Activated naive CD4-positive, alpha-beta T cell treated with Interleukin-2 at 50 U/mL for 16 hours (primary cell): ENCODE measurements at places on chromosomes 13 and 19.
A peak's percentile ranks its signal among the peaks of the same experiment; 100 is the strongest.

- no peak for DNase-seq
Measured at GRCh38 chr13:46775385-46776107, 21.4 kb downstream of the ESD start.

DNA sequence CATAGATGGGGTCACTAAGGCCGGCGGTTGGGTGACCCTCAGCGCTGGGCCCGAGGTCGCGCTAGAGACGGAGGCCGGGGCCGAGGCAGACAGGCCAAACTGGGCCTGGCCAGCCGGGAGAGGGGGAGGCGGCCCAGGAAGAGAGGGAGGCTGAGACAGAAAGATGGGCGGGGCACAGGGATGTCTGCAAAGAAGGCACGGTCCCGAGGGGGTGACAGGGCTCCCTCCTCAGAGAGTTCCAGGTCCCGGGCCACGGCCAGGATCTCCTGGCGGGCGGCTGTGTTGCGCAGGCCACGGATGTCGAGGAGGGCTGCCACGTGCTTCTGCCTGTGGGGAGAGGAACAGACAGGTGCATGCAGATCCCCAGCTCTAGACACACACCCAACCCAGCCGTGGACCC is 32.2 kb downstream of the EXOC3L2 start:
- DNase-seq: no peak

- DNase-seq: no peak
Measured at GRCh38 chr19:29514525-29515232, 11.1 kb upstream of the VSTM2B start.

DNA sequence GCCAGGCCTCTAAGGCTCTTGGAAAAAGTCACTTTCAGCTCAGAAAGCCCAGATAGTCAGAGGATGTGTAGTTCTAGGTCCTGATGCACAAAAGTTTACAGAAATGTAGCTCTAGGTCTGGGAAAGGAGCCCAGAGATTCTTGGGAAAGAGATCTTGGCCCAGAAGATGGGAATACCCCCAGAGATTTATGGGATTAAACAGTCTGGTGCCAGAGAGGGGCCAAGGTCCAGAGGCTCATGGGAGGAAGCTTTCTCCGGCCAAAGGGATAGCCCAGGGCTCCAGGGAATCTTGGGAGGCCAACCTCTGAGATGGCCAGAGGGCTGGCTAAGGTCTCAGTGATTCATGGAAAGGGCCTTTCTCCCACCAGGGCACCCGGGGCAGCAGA is 15.2 kb downstream of the BCAT2 start:
- DNase-seq: no peak

GRCh38 chr13:111179908-111180760 is 65.0 kb downstream of the ARHGEF7 start:
- DNase-seq: no peak

DNA sequence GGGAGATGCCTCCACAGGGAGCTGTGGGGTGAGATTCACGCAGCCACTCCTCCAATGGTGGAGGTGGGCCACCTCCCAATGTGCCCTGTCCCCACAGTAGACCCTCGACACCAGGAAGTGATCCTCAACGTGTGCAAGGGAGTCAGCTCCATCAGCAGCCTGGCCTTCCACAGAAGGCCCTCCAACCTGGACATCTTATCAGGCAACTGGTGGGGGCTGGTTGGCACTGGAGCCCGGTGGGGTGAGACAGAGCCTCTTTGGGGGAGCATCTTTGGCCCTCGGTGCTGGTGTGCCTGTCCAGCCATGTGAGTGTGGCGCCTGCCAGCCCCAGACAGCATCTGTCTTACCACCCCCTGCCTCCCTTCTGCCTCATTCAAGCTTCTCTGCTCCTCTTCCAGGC is 19.7 kb upstream of the RNF17 start:
- no peak for DNase-seq

- no peak for DNase-seq
Measured at GRCh38 chr13:50438351-50438750, 405.1 kb downstream of the DLEU7 start.

GRCh38 chr13:72886272-72887067 is 104.5 kb downstream of the PIBF1 start:
- DNase-seq: no peak

GRCh38 chr19:46265217-46265828 is 31.5 kb upstream of the HIF3A start:
- peak; percentile 68 for DNase-seq

DNA sequence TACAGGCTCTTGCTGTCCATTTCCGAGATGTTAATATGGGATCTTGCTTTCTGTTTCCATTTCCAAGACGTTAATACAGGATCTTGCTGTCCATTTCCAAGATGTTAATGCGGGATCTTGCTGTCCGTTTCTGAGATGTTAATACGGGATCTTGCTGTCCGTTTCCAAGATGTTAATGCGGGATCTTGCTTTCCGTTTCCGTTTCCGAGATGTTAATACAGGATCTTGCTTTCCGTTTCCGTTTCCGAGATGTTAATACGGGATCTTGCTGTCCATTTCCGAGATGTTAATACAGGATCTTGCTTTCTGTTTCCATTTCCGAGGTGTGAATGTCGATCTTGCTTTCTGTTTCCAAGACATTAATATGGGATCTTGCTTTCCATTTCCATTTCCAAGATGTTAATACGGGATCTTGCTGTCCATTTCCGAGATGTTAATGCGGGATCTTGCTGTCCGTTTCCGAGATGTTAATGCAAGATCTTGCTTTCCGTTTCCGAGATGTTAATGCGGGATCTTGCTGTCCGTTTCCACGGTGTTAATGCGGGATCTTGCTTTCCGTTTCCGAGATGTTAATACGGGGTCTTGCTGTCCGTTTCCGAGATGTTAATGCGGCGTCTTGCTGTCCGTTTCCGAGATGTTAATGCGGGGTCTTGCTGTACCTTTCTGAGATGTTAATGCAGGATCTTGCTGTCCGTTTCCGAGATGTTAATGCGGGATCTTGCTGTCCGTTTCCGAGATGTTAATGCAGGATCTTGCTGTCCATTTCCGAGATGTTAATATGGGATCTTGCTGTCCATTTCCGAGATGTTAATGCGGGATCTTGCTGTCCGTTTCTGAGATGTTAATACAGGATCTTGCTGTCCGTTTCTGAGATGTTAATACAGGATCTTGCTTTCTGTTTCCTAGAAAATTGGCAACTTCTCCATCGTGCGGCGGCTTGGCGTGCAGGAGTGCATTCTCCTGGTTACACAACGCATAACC is 38.3 kb downstream of the PEX11G start:
- no peak for DNase-seq

GRCh38 chr13:52786766-52787165 is 47.1 kb upstream of the CNMD start:
- DNase-seq: no peak

DNA sequence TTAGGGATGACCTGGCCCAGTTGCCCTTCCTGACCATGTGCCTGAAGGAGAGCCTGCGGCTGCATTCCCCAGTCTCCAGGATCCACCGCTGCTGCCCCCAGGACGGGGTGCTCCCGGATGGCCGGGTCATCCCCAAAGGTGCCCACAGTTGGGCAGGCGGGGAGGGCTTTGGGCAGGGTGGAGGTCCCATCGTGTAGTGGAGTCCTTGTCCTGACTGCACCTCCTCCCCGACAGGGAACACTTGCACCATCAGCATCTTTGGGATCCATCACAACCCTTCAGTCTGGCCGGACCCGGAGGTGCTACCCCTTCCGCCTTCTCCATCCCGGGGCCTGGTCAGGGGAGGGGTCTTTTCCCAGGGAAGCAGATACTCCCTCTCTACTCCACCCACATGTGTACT is 31.7 kb upstream of the CYP4F8 start:
- no peak for DNase-seq

DNA sequence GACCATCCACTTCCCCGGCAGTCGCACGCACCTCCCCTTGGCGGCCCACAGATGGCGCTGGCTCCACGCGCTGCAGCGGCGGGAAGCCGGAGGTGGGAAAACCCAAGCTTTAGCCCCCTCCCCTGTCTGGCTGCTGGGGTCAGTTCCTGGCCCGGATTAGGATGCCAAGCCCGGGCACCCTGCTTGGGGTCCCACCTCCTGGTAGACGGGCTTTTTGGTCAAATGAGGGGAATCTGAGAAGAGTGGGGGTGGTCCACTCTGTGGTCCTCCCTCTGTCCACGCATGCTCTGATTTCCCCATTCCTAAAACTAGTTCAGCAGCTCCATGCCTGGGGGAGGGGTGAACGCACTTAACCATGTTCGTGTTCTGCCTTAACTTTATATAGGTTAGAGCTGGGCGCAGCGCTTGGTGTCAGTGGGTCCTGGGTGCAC is 8.1 kb upstream of the ADGRE2 start:
- DNase-seq: peak; percentile 35

DNA sequence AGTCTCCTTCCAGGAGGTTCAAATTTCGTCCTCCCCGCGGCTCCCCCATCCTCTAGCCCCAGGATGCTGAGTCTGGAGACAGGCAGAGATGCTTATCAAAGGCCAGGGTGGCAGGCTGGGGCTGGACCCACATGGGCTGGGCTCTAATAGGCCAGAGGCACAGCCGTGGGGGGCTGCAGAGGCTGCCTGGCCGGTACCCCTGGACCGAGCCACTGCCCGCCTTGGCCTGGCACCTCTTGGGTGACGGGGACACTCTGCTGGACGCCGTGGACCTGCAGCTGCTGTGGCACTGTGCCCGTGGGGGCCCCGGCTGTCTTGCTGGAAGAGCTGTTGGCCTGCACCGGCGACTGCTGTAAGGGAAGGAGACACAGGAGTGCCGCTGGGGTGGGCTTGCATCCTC is 25.8 kb downstream of the RFX1 start:
- DNase-seq: no peak

GRCh38 chr19:46812977-46813838 is 24.8 kb upstream of the SLC1A5 start:
- DNase-seq: no peak

GRCh38 chr19:1104311-1105007 is 665 bp downstream of the GPX4 start:
- DNase-seq: peak; percentile 79

- no peak for DNase-seq
Measured at GRCh38 chr13:61052175-61052574, 363.5 kb downstream of the PCDH20 start.

DNA sequence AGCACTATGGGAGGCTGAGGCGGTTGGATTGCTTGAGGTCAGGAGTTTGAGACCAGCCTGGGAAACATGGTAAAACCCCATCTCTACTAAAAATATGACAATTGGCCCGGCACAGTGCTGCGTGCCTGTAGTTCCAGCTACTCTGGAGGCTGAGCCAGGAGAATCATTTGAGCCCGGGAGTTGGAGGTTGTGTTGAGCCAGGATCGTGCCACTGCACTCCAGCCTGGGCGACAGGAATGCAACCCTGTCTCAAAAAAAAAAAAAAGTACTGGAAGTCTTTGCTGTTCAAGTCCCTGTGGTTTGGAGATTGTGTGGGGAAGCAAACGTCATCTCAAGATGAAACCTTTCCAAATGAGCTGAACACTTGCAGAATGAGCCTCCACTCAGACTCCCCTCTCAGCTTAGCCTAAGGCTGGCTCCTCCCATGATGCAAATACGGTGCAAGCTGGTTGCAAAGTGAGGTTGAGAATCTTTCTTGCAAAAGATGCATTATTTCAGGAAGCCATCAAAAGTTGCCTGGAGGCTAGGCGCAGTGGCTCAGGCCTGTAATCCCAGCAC is 46.2 kb downstream of the MYO9B start:
- DNase-seq: no peak

DNA sequence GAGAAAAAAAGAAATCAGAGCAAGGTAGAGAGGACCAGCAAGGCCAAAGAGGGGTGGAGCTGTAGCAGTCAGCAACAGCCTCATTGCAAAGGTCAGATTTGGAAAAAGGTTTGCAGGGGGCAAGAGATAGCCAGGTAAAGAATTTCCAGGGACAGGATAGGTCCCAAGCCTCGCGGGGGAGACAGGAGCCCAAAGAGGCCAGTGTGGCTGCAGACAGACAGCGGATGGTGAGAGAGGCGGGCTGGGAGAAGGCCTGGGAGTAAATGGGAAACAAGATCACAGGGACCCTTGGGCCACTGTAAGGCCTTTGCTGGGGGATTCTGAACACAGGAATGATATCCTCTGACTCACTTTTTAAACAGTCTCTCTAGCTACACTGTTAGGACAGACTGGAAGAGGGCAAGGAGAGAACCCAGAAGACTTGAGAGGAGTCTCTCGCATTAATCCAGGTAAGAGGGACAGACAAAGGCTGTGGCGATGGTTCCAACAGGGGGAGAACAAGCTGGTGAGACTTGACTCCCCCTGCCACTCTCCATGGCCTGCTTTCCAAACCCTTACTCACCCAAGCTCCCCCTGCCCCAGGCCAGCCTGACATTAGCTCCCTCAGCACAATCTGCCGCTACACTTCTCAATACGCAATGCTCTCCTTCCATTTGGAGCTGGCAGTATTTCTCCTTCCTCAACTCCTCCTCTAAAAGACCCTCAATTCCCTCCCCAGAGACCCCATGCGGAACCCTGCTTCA is 31.8 kb downstream of the DOCK9 start:
- no peak for DNase-seq

DNA sequence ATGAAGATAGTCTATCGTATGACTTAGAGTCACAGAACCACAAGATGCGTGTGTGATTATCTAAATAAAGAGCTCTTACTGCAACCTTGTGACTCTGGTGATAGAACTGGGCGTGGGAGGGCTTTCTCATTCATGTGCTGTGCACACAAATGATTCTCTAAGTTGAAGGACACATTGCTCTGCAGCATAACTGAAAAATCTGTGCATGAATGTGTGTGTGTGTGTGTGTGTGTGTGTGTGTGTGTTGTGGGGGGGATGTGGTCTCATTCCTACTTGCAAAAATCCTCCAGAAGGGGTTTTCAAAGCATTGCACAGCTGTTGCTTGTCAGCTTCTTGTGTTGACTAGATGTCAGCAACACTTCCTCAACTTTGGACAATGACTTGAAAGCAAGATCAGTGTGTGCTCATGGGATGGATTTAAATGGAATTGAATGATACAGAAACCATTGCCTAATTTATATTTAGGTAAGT is 22.4 kb downstream of the LRCH1 start:
- DNase-seq: no peak

DNA sequence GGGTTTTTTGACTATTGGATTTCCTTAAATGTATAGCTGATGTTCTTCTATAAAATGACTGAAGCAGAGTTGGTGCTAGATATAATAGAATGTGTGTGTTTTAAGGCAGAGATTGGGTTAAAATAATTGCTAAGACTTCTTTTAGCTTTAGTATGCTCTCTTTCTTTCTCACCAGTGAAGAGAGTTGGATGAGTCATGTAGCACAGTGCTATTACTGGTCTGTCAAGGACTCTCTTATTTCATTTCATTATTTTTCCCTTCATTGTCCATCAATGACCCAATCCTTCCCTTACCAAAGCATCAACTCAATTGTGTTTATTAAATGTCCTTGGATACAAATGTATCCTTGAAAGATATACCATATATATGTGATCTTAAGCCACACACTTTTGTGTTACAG is 268.9 kb downstream of the IRS2 start:
- no peak for DNase-seq

GRCh38 chr13:78598966-78599644 is 4.2 kb downstream of the POU4F1 start:
- DNase-seq: no peak

DNA sequence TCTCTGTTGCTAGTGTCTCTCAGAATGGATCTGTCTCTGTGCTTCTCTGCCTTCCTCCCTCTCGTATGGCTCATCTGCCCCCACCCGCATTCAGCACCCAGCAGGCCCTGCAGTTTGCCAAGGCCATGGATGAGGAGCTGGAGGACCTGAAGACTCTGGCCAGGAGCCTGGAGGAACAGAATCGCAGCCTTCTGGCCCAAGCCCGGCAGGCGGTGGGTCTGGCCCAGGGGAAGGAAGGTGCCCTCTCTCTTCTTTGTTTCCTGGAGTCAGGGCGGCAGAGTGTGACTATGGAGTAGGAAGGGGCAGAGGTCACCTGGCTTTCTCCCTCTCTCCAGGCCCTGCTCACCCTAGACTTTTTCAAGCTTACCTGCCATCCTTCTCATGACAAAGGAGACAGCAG is 10.9 kb downstream of the KASH5 start:
- DNase-seq: no peak

- no peak for DNase-seq
Measured at GRCh38 chr13:104326523-104326922, 1260.3 kb upstream of the SLC10A2 start.
